ENCODE measurements at places on chromosomes 6 and 20.

DNA sequence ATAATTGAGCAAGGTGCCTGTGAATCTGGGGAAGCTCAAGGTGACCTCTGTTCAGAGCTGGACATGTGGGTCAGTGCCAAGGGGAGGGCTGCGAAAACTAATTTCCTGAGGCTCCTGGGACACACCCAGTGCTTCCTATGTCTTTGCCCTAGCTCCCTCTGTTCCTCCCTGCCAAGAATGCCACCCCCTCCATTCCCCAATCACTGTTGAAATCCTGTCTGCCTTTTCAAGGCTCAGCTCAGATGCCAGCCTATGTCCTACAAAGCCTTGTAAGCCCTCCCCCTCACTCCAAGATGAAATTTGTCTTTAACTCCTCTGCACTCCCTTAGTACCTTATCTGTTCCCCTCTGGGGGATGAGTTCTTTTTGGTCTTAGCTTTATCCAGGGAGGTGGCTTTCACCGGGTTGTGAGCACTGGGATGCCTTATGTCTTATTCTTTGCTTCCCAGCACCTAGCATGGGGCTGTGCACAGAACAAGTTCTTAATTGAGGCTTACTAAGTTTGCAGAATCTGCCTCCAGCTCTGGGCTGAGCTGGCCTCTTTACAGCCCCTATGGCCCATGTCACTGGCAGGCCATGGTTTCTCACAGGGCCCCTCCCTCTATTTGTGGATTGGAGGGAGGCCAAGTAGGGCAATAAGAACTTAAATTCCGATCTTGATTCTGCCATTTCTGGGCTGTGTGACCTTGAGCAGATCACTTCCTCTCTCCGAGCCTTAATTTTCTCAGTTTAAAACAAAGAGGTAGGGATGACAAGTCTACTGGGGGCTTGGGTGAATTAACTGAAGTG lies 51.5 kb upstream of the EPB41L1 start:
- no peak for DNase-seq

DNA sequence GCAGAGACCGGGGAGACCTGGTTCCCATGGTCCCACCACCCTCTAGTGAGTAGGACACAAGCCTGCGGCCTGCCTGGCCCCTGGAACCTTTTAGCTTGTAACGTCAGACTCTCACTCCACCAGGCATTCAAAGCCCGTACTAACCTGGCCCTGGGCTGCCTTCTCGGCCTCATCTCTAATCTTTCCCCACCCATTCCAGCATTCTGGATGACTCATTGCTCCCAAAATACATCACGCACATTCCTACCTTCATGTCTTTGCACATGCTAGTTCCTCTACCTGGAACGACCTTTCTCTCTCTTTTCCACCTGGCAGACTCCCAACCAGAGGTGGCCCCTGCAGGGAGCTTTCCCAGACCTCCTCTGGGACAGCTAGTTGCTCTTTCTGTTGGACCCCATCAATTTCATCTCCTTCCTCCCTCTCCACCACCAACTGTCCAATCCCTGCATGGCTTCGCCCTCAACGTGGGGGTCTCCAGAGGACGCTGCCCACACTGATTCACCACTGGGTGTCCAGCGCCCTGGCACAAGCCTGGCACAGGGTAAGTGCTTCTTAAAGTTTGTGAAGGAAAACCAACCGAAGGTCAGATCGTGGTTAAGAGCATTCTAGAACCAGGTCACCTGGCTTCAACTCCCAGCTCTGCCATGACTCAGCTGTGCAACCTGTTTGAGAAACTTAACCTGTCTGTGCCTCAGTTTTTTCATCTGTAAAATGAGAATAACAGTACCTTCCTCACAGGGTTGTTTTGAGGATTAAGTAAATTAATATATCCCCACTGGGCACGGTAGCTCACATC lies 35.2 kb downstream of the JPH2 start:
- DNase-seq: no peak

GRCh38 chr6:163487606-163488005 lies 73.1 kb downstream of the QKI start:
- no peak for DNase-seq

- peak; percentile 46 for DNase-seq
Measured at GRCh38 chr6:39841291-39841690, 49.1 kb downstream of the DAAM2 start.

Data from DMS153 (cell line).